ENCODE measurements at places on chromosomes 16 and 17.
A peak's percentile ranks its signal among the peaks of the same experiment; 100 is the strongest.

- DNase-seq: peak; percentile 78
These were observed 174.9 kb upstream of the CIBAR2 start for GRCh38 chr16:85286951-85287814.

- DNase-seq: no peak
These were observed 23.1 kb downstream of the PITPNC1 start for GRCh38 chr17:67400193-67400592.

GRCh38 chr17:29566473-29567303 lies at the start of gene ABHD15:
ABHD15 (minus strand) TSS chr17:29567037; CDS start chr17:29566966, 71 bp downstream.
- DNase-seq: no peak

DNA sequence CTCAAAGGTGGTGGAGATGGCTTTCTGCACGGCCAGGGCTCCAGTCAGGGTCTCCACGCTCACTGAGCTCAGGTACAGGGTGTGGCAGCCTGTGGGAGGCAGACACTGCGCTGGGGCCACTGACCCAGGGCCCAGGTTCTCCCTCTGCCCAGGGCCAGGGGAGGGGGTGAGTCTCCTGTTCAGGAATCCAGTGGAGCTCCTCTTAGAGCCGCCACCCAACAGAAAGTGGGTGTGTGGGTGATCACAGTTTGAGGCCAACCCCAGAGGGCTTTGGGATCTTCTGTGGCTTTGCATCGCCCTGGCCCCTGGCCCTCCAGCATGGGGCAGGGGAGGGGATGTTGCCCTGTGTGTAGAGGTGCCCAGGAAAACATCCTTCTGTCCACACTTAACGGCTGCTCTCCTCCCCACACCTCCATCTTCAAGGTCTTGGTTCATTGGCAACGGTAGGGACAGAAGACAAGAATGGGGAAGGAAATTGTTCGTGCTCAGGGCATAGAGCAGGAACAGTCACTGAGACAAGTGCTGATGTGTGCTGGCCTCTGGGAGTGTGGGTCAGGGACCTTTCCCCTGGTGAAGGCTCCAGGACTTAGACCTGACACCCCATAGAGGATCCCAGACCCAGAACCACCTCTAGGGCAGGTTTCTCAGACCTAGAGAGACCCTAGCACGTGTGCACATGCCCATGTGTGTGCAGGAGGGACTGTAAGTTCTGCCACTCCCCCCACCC lies 21.5 kb downstream of the TNS4 start:
- no peak for DNase-seq

DNA sequence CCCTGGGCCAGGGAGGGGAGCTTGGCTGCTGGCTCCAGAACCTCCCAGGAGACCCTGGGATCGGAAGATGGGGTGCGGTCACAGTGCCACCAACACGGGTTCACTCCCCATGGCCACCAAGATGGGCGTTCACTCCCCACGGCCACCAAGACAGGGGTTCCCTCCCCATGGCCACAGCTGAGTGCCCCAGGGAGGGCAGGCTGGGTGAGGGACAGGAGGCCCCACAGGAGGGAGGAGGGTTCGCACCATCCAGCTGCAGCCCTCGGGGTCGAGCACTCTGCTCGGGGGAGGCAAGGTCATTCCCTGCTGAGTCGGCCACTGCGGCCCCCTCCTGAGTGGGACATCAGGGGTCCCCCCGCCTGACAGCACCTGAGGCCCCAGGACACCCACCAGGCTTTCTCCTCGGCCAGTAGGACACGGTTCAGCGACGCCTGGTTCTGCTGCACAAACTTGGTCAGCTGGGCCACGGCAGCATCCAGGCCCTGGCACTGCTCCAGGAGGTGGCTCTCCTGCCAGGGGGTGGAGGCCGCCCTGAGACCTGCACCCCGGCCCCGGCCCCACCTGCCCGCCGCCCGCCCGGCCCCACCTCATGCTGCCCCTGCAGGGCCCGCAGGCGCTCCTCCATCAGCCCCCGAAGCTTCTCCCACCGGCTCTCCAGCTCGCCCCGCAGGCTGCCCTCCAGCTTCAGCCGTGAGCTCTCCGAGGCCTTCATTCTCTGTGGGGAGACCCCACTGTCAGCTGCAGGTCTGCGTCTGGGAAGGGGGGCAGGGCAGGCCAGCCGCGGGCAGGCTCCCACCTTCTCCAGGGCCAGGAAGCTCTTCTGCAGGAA lies 5.9 kb downstream of the CCDC154 start:
- DNase-seq: no peak

GRCh38 chr17:72618001-72618509 lies 474.4 kb downstream of the SLC39A11 start:
- no peak for DNase-seq

Data from occipital lobe (tissue), 3 donors.